ENCODE measurements at places on chromosomes 1 and 21. TPM values are rescaled to one million over a fixed set of nuclear protein-coding genes. Genes with fewer than 3 reads are reported as not detected.

DNA sequence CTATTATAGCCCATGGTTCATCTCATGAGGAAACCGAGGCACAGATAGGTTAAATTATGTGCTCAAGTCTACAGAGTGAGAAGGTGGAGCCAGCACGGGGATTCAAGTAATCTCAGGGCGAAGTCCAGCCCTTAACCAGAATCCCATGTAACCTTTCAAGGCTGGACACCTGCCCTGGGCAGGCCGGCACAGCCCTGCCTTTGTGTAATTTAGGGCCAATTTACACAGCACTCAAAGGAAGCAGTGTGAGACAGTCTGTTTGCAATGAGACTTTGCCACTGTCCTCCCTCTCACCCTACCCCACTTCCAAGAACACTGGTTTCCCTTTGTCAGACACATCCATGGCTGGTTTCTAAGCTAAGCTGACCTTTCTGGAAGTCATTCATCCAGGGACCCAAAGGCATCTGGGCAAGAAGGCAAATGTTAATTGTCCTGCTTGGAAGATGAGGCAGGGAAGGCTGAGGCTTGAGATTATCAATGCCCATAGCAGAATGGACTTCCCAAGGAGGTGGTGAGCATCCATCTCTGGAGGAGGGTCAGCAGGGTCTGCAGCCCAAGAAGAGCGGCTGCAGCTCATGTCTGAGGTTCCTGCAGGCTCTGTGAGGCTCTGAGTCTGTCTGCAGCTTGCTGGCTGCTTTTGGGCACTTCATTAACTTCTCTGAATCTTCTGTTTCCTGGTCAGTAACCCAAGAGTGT, 159.2 kb downstream of the TRABD2B start:
- DNase-seq, result no peak

GRCh38 chr1:114134518-114134917, 19.2 kb downstream of the SYT6 start:
- DNase-seq, result no peak

- DNase-seq, result no peak
These were observed 179.6 kb downstream of the PLPP3 start for GRCh38 chr1:56399795-56400194.

DNA sequence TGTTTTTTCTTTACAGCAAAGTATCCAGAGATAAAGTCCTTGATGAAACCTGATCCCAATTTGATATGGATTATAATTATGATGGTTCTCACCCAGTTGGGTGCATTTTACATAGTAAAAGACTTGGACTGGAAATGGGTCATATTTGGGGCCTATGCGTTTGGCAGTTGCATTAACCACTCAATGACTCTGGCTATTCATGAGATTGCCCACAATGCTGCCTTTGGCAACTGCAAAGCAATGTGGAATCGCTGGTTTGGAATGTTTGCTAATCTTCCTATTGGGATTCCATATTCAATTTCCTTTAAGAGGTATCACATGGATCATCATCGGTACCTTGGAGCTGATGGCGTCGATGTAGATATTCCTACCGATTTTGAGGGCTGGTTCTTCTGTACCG, 6.5 kb downstream of the DEGS1 start:
- DNase-seq, result no peak

DNA sequence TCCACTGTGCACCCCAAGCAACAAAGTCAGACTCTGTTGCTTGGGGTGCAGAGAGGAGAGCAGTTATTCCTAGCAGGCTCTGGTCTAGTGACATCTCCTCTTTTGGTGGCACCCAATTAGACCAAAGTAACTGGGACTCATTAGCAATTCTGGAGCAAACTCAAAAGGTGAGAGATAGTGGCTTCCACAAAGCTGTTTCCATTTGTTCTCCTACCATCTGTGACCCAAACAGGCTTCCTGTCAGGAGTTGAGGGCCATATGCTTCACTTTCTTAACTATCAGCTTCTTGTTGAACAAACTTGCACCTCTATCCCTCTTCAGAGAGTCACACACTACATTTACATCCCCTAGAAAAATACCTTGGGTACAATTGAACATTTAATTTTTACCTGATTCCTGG, 1.5 kb upstream of the ATXN7L2 start:
- no peak for DNase-seq

DNA sequence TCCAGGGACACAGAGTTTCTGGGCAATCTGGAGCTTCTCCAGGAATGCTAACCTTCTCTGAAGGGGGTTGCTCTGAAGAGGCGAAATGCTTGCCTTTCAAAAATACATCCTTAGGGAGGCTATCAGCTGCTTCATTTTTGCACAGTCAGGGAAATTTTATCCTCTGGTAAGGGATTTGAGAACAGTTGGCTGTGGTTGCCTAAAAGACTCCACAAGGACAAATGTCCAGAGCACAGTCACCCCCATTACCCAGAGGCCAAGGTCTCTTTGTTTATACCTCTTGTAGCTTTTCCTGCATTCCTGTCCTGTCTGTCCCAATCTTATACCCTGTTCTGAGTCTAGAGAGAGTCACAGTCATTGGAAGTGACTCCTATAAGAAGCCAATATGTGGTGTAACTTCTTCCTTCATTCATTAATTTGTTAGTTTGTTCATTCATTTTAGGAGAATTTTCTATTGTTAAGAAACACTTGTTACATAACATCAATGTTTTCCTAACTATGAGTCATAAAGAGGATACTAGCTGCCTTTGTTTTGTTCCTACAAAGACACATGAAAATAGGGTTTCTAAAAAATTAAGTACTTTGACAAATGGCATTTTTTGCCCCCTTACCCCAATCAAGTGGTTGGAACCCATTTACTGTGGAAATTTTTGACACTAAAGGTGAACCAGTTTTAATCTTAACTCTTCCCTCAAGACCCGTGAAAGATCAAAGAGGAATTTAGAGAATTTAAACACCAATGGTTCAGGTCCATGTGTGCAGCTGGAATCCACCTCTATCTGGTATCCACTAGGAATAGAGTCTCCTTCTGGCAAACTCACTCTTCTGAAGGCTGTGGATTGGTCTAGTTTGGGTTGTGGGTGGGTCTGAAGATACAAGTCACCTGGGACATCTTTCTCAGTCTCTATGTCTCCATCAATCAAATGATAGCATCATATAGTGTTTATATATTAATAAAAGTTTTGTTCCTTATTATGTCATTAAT, 47.1 kb downstream of the GPR88 start:
- DNase-seq, result peak; percentile 51

DNA sequence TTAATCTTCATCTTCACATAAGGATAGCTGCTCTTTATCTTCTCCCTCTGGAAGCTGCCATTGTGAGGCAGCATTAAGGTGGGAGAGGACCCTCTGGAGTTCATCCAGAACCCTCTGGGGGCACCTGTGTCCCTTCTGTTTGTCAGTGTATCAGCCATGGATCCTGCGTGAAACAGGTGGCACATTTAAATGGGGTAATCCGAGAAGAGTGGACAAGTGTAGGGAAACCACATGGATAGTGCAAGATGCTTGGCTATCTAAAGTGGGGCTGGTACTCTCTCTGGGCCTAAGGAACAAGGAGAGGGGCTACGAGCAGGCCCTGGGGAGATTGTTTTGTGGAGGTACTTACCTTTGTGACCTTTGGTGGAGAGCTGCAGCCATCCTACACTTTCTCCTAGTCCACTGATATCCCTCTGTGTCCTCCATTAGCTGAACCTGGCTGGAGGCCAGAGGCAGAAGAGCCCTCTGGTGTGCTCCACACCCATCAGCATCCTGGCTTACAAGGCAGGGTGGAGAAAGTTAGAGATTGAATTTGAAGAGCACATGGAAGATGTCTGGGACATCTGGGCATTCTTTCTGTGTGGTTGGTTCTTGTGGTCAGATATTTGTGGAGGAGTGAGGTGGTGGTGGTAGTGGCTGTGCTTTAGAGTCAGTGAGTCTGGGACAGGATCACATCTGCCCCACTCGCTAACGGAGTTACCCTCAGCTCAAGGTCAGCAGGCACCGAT, 117.7 kb downstream of the FGGY start:
- DNase-seq, result peak; percentile 65

- DNase-seq, result no peak
These were observed 34.8 kb downstream of the CRYAA start for GRCh38 chr21:43203591-43203990.

DNA sequence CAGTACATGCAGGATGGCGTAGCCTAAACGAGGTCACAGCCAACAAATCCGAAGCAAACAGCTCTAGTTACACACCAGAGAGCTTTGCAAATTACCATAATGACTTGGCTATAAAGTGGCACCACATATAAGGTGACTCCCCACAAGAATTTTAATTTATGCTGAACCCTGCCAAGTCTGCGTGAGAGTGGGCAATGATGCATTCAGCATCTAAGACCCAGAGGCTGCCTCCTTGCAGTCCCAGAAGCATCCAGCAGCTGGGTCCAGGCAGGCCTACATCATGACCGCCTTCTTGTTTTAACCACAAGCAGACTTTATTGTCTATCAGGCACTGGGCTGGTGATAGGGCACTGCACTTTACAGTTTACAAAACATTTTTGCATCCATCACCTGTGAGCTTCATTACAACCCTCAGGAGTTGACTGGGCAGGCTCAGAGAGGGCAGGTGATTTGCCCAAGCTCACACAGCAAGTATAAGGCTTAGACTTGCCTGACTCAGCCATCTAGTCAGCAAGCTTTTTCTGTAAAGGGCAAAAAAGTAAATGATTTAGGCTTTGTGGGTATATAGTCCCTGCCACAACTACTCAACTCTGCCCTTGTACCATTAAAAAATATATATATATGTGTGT, 134.6 kb downstream of the GLIS1 start:
- peak; percentile 71 for DNase-seq

GRCh38 chr21:19541602-19542001, 1138.0 kb upstream of the TMPRSS15 start:
- DNase-seq, result no peak

- DNase-seq, result no peak
These were observed 28.6 kb upstream of the CITED4 start for GRCh38 chr1:40890771-40891170.

GRCh38 chr1:25209516-25209915, 22.8 kb downstream of the SYF2 start:
- DNase-seq, result no peak

- DNase-seq, result peak; percentile 12
These were observed 7.8 kb upstream of the NUDT17 start for GRCh38 chr1:145837656-145838055.

GRCh38 chr1:16903054-16903453, 7.3 kb downstream of the RNU1-2 start:
- DNase-seq, result peak; percentile 70

- DNase-seq, result no peak
These were observed 476.3 kb downstream of the SIPA1L2 start for GRCh38 chr1:232153652-232154051.

- no peak for DNase-seq
These were observed 169.2 kb upstream of the IRF2BP2 start for GRCh38 chr1:234779160-234779538.

- peak; percentile 58 for DNase-seq
These were observed 42.2 kb downstream of the FHAD1 start for GRCh38 chr1:15289251-15289651.

DNA sequence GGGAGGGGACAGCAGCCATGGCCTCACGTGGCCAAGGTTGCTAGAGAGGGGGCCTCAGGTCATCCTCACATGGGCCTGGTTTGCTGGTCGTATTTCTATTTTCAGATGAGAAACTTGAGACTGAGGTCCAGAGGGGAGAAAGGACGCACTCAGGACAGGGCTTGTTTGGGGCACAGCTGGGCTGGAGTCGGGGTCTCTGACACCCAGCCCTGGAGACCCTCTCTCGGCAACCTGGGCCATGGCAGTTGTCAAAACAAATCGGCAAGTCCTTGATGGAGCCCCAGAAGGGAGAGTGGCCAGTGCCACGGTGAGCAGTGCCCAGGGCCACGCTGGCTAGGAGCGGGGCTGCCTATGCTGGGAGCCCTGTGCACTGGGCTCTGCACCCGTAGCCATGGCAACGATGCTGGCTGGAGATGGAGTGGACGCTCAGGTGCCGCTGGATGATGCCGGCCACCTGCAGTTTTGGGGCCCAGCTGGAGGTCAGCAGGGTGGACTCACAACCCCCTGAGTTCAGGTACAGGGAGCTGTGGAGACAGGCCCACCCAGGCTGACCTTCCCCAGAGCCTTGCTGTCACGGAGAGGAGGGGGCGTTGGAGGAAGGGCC, 11.1 kb downstream of the LRRC3 start:
- no peak for DNase-seq

DNA sequence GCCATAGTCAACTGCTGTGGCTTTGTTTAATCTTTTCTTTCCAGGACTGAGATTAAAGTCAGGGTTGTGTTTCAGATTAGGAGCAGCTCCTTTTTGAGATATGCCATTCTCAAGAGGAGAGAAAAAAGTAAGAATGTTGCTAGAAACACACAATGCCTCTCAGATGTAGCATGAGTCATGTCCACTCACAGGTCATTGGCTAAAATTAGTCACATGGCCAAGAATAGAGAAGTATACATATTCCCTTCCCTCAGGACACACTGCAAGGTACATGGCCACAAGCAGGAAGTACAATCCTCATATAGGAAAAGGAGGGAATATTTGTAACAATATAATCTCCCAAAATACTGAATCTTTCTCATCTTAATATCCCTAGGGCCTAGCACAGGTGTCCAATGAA, 141.9 kb upstream of the PTBP2 start:
- DNase-seq, result peak; percentile 33

- peak; percentile 89 for DNase-seq
These were observed 6.5 kb upstream of the PDXK start for GRCh38 chr21:43712268-43712942.

DNA sequence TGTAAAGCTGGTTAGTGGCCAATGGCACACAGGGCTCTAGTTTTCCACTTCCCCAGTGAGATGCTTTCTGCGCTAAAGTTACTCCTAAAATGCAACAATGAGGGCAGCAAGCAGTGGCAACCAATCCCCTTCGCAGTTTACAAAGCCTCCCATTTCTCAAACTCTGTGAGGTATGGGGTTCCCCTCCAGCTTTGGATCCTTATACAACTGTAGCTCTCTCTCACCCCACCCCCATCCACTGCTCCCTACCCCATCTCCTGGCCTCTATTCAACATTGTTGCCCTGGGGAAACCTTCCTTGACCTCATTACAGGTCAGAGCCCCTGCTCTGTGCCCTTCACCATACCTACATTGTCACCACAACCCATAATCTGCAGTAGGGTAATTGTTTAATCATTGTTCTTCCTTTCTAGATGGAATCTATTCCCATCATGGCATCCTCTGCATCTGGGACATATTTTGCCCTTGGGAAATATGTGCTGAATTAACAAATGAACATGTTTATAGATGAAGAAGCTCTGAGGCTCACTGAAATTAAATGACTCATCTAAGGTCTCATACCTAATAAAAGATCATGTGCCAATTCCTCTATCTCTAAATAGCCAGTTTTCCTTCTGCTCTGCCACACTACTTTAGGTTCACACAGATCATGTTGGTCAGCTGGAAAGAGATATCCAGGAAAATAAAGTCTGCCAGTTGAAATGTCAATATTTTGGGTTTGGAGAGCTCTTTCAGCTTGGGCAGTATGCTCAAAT, 12.6 kb downstream of the KIAA0040 start:
- peak; percentile 56 for DNase-seq

GRCh38 chr1:27015260-27015659, 2.6 kb upstream of the TENT5B start:
- no peak for DNase-seq

Gene TSACC
- total RNA-seq, result not detected

Gene CLCNKB
- 0.05 TPM for total RNA-seq

Gene OR2T2
- total RNA-seq, result not detected

Gene RORC
- 0.44 TPM for total RNA-seq

Gene TMEM81
- total RNA-seq, result 0.22 TPM

Gene FRRS1
- total RNA-seq, result 14.7 TPM

Gene DMBX1
- total RNA-seq, result not detected

Gene WNT3A
- not detected for total RNA-seq

Gene C1QTNF12
- total RNA-seq, result not detected

Gene SWT1
- total RNA-seq, result 1.9 TPM

Gene YBX1
- total RNA-seq, result 851 TPM

Gene OVAAL
- 0.05 TPM for total RNA-seq
